Kidney capillary endothelial cell (primary cell): ENCODE measurements at places on chromosomes 1 and 21.

DNA sequence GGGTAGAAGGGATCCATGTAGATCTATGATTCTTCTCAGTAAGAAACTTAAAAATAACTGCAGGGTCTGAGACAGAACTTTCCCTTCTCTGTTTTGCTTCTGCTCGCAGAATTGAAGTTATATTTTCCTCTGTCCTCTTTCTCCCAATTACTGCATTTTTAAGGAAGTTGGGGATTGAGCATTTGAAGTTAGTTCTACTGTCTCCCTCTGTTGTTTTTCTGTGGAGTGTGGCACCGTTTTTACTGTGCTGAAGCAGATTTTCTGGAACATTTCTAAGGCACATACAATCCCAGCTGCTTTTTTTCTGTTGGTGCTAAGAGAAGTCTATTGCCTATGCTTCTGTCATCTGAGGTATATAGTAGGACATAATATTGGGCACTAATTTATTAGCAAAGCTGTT, 43.3 kb downstream of the RASAL2 start:
- no peak for DNase-seq

GRCh38 chr1:235820061-235820460, 46.6 kb downstream of the LYST start:
- no peak for DNase-seq

GRCh38 chr21:46454142-46454541, 4.5 kb upstream of the DIP2A start:
- no peak for DNase-seq

DNA sequence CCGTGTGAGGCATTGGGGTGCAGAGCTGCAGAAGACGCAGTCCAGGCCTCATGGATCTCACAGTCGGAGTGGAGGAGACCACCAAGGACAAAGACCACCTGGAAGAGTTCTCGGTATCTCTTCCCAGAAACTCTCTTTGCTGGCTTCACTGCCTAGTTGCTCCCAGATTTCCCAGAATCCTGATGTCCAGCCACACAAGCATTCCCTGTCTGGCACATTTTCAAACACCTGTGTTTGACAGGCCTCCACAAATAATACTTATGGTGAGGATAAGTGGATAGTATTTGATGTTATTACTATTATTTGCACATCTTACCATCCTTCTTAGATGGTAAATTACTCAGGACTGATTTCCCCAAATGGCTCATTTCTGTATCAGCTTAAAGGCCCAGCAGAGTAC, 27.7 kb upstream of the KANK4 start:
- no peak for DNase-seq

DNA sequence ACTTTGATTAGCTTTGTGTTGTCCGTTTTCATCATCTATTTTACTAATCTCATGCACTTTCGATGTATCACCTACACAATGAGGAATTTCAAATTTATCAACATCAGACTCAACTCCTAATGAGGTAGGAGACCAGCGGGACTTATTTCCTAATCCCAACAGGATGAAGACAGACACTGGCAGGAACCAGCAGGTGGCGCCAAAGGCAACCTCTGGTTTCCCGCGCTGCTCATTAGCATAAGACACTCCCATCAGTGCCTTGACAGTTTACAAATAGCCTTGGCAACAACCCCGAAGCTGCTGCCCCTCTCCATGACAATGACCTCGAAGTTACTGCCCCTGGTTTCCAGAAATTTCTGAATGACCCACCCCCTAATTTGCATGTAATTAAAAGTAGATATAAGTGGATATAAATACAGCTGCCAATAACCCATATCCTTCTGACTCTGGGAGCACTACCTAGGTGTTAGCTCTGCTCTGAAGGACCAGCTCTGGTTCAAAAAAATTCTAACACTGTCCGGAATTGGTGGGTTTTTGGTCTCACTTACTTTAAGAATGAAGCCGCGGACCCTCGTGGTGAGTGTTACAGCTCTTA, 974.8 kb downstream of the ADGRL2 start:
- peak; percentile 3 for DNase-seq

DNA sequence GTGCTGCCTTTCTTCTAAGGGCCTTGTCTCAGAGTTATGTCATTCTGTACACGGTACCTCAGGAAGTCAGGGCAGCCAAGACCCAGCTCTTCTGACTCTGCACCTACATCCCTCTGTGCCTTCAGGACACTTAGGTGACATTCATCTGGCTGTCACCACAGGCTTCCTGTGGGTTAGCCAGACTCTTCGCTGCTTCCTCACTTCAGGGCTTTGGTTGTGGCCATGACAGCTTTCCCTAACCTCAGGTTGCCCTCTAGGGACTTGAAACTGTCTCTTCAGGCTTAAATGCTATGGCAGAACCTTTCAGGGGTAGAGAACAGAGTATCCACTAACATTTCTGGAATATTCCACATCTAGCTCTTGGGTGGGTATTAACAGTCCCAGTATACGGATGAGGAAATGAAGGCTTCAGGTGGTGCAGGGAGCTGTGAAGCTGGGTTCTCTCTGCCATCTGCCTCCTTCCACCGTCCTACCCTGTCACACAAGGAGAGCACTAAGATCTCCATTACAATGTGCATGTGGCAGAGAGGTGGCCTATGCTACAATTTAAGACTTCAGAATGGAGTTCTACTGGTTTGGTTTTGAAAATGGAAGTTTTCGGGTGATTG, 9.9 kb downstream of the TSSK3 start:
- DNase-seq, result no peak

- no peak for DNase-seq
These were observed 8.6 kb upstream of the ACTRT2 start for GRCh38 chr1:3012456-3013291.

- DNase-seq, result peak; percentile 75
These were observed 5.4 kb downstream of the PLA2G2E start for GRCh38 chr1:19918057-19918456.

DNA sequence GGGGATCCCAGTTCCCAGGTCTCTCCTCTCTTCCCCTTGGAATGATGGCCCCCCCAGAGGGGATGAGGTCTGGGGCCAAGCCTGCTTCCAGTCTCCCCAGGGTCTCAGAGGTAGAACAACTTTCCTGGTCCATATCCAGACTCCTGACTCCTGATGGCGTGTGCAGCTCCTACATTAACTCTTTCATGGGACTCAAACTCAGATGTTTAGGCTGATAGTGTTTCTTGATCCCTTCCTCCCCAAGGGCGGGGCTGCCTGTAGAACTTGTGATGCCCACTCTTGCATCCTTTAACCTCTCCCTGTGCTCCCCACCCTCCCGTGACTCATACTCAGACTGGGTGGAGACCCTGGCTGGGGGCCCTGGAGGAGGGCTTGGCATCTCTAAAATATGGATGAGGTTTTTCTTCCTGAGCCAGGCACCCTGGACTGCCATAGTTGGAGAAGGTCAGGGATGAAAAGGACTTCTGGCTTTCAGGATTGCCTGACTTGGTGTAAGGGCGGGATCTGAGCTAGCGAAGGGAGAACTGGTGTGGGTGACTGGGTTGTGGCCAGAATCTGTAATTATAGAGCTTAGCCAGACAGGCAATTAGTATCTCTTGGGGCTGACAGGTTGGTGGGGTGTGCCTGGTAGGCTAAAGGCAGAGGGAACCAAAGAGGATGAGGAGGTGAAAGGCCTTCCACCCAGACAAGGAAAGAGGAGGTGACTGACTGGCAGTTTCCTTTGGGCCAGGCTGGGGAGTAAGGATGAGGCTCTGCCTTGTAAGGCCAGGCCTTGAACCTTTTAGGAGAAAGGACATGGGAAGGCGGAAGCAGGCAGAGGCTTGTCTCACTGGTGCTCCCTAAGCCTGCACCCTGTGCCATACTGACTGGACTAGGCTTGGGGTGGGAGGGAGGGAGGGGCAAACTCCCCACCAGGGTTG, 1.5 kb downstream of the ATP8B2 start:
- peak; percentile 23 for DNase-seq

GRCh38 chr1:234533034-234533891, 54.3 kb upstream of the TARBP1 start:
- DNase-seq, result peak; percentile 87

DNA sequence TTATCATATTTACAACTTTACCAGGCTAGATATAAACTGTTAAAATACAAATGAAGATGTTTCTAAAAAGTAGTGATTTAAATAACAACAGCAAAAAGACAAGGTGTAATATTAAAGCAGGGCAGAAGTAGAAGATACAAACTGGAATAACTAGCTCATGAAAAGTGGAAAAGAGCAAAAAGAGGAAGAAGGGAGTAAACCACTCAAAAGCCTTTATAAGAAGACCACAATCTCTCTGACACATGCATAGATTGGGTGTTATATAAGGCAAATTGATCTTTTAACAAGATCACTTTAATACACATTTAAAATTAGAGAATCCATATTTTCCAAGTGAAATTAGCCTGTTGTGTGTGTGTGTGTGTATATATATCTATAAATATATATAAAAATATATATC, 5.0 kb downstream of the DENND1B start:
- DNase-seq, result no peak

DNA sequence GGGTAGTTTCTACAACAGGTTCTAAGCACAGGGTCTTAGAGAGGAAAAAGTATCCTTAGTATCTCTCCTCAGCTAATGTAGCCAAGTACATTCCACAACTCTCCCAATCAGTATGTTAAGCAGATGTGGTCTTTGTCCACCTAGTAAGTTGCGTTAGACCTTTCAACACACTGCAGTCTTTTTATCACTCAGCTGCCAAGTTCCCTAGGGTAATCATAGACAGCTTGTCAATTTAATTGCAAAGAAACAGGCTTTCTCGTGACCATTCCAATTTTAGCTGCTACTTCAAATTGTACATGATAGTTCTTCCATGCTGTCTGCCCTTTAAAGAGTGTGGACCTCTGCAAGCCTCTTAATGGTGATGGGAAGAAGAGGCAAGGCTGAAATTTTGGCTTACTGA, 211.8 kb upstream of the PKN2 start:
- no peak for DNase-seq

DNA sequence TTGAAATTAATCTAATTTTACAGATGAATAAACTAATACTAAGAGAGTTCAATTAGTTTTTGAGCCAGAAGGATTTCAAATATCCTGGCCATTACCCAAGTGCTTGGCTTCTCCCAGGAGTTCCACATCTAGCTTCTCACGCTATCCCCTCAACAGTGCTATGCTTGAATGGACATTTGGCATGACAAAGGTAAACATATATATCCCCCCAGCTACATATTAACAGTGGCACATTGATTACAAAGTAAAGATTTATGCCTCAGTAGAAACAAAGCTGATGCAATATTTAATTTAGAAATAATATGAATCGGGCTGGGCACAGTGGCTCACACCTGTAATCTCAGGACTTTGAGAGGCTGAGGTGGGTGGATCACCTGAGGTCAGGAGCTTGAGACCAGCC, 434.6 kb upstream of the PRMT6 start:
- no peak for DNase-seq

GRCh38 chr1:181503171-181503810, 20.0 kb downstream of the CACNA1E start:
- DNase-seq, result no peak

DNA sequence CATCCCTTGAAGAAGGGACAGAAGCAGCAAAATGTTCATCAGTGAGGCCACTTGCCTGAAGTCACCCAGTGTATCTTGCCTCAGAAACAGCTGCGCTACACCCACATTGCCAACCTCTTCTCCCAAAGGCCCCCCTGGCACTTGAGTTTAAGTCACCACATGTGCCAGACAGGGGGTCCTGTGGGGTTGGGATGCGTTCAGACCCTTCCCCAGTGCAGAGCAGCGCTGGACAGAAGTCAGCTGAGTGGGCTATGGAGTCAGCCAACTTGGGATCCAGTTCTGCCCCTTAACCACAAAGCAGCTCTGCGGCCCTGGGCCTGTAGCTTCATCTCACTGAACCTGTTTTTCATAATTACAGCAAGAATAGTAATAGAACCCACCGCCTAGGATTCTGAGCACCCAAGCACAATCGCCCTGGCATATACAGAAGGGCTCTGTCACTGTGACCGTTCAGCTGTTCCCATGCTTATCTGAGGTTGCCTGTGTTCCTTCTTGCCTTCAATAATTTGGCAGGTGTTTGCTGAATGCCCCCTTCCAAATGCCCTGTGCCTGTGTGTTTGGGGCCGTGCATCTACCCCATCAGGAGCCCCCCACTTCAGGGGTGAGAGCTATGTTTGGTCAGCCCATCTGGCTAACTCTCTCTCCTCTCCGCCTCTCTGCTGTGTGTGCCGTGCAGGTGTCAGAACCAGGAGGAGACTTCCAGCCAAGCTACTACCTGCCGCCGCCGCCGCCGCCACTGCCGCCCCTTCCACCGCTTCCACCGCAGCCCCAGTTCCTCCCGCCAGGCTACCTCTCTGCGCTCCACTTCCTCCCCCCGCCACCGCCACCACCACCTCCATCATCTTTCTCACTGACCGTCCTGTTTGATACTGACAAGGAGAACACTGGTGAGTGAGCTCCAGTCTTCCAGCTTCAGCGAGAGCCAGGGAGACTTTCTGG, 5.0 kb downstream of the DMRTB1 start:
- no peak for DNase-seq

GRCh38 chr1:14263671-14264070, 334.8 kb upstream of the KAZN start:
- no peak for DNase-seq

DNA sequence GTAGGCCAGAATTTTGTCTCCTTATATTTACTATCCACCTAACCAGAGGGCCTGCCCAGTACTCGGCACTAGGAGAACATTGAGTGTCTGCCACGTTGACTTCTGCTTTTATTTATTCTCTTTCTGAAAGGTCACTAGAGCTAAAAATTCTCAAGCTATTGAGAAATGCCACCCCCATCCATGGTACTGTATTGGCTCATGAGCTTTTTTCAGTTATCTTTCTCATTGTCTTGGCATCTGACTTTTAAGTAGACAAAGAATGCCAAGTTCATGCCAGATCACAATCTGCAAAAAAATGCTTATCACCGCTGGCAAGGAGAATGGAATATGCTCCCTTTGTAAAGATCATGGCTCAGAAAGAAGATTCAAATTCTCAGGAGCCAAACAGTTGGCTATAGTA, 49.8 kb upstream of the MROH9 start:
- DNase-seq, result no peak

DNA sequence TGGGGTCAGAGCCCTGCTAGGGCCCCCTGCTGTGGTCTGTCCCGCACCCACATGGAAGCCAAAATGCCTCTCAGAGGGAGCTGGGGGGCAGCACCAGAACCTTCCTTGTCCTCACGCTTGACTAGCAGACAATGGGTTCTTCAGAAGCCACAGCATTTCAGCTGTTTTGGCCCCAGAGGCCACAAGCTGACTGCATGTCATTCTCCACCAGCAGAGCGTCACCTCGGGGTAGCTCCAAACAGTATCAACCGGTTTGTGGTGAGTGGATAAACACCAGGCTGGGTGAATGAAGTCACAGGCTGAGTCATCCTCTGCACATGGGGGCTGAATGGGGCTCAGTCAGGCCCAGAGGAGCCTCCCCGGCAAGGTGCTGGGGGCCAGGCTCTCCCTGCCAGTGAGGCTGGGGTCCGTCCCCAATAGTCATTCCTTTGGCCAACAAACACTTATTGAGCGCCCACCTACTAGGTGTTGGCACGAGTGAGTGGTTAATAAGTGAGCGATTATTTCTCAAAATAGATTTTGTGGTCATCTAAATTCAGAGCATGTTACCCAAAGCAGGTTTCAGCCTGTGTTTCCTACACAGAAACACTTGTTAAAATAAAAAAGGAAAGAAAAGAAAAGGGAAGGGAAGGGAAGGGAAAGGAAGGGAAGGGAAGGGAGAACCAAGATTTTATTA, 9.1 kb downstream of the OLIG1 start:
- DNase-seq, result no peak

- no peak for DNase-seq
These were observed 46.5 kb upstream of the NUF2 start for GRCh38 chr1:163275222-163275621.
